Activated T-cell treated with anti-CD3 and anti-CD28 coated beads, Interleukin-2, amount 50 U/mL, for 72 hours (primary cell): ENCODE measurements at places on chromosomes 16 and 17.

- no peaks in the 10 kb centered on the region for H3K36me3 ChIP-seq
- peaks cover 17% of the 10 kb centered on the region for H3K27me3 ChIP-seq
- DNase-seq = no peak
- no peak overlapping the region for H3K4me3 ChIP-seq
- no peak overlapping the region for H3K27ac ChIP-seq
Observed at GRCh38 chr17:40854175-40854814, 12.7 kb downstream of the KRT12 start.

DNA sequence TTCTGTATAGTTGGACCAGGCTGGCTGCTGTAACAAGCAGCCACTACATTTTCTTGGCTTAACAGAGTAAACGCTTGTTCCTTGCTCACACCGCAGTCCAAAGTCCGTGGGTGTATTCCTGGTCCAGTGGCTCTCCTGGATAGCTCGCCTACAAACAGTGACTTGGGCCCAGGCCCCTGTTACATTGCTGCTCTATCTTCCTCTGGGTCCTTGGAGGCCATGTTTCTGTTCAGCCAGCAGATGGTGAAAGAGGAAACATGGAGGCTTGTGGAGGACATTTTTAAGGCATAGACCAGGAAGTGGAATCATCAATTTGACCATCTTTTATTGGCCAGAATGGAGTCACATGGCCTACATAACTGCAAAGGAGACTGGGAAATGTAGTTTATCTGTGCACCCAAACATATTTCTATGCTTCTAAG lies 55.1 kb downstream of the ATP2C2 start:
- peaks cover 6% of the 10 kb centered on the region for H3K4me1 ChIP-seq
- no peaks in the 10 kb centered on the region for H3K27me3 ChIP-seq
- no peak overlapping the region for H3K4me3 ChIP-seq
- no peaks in the 10 kb centered on the region for H3K36me3 ChIP-seq
- peak; percentile 1 for DNase-seq

DNA sequence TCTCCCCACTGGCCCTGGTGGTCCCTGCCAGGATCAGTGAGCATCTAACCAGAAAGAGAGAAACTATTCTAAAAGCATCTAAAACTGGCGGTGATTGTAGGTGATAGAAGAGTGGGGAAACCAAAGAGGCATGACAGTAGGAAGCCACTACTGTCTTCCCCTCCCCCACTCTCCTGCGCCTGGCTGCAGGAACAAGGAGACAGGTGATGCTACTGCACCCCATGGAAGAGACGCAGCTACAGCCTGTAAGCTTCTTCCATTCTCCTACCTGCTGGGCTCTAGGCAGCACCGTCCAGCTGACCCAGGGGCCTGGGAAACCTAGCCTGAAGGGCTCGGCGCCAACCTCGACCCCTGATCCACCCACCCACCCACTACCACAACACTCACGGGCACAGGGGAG lies 32.4 kb upstream of the CSNK2A2 start:
- no peak overlapping the region for H3K4me3 ChIP-seq
- no peak for DNase-seq
- H3K27me3 ChIP-seq = no peaks in the 10 kb centered on the region
- no peaks in the 10 kb centered on the region for H3K36me3 ChIP-seq
- no peaks in the 10 kb centered on the region for H3K4me1 ChIP-seq

DNA sequence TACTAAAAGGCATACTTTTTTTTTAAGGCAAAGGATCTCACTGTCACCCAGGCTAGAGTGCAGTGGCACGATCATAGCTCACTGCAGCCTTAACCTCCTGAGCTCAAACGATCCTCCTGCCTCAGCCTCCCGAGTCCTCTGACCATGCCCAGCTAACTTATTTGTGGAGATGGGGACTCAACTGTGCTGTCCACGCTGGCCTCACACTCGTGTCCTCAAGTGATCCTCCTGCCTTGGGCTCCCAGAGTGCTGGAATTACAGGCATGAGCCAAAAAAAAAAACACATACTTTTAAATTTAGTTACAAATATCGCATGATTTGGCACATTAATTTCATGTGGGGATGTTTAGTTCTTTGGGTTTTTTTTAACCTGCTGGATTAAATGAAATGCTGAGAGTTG lies 207.7 kb upstream of the CHMP6 start:
- H3K4me3 ChIP-seq = peak overlapping the region; percentile 36
- no peaks in the 10 kb centered on the region for H3K27me3 ChIP-seq
- H3K4me1 ChIP-seq = peaks cover 86% of the 10 kb centered on the region
- no peak for DNase-seq
- H3K36me3 ChIP-seq = peaks cover 12% of the 10 kb centered on the region
- peak overlapping the region; percentile 33 for H3K27ac ChIP-seq

GRCh38 chr17:42759982-42760651 lies 910 bp upstream of the RAMP2 start:
- DNase-seq = no peak
- peaks cover 4% of the 10 kb centered on the region for H3K4me1 ChIP-seq
- H3K36me3 ChIP-seq = no peaks in the 10 kb centered on the region
- no peak overlapping the region for H3K27ac ChIP-seq
- peak overlapping the region; percentile 64 for H3K4me3 ChIP-seq
